ENCODE measurements at places on chromosomes 1 and 21.

DNA sequence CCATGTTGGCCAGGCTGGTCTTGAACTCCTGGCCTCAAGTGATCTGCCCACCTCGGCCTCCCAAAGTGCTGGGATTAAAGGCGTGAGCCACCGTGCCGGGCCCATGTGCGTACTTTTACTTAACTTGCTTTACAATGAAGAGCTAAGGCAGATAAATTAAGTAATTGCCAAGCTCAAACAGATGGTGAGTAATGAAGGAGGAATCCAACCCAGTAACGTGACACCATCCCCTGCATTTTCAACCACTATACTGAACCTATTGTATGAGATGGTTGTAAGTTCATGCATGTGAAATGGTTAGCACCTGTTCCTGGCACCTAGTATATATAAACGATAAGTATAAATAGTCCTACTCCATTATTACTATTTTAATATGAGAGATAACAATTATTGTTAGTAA is 588.0 kb upstream of the BEND5 start:
- DNase-seq: no peak

DNA sequence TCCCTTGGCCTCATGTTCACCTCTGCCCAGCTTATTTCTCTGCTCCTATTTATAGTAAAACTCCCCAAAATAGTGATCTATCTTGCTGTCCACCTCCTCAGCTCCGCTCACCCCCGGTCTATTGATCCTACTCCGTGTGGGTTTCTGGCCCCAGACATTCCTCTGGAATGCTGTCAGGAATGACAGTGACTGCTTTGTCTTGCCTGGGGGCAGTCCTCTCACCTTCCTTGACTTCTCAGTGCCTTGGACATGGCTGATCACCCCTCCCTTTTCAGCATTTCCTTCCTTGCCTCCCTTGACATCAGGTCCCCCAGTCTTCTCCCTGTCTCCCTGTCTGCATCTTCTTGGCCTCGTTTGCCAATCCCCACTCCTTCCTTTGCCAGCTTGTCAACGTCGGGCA is 108.1 kb upstream of the BACE2 start:
- no peak for DNase-seq

- DNase-seq: no peak
Observed at GRCh38 chr1:212532469-212533147, 76.0 kb upstream of the ATF3 start.

- no peak for DNase-seq
Observed at GRCh38 chr1:43912607-43913006, 21.0 kb upstream of the ARTN start.

DNA sequence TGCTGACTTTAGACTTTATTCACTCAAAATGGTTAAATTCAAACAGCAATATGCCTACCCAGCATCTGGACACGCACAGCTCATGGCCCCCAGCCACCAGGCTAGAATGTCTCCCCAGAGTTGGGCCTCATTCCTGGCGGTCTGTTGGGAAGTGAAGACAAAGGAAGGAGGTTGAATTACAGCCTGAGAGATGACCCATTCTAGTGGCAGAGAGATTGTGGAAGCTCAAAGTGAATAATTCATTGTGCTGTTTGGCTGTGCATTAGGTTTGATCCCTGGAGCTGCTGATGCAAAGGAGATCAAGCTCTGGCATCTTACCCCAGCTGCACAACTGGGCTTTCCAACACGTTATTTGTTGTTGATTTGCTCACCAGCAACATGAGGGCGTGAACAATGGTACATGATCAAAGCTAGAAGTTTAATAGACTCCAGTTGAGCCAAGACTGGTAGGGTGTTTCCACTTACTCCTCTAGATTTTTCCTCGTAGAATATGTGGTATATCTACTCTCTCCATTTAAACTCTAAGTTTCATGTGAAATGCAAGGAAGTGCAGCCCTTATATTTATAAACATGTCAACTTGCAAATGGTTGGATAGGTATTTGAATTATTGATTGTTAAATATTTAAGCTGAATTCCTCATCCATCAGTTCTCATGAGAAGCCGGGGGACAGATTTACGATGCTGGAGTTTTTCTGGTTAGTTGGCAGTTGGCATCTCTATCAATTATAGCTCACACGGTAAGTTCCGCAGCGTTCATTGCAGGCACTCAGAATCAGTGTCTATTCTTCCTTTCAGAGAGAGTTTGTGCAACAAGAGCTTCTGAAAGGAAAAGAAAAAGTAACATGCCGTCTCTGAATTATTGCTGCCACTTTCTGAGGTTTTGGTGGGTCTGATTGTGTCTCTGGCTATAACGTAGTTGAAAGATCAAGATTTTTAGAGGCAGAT is 222.7 kb downstream of the TM2D1 start:
- no peak for DNase-seq

DNA sequence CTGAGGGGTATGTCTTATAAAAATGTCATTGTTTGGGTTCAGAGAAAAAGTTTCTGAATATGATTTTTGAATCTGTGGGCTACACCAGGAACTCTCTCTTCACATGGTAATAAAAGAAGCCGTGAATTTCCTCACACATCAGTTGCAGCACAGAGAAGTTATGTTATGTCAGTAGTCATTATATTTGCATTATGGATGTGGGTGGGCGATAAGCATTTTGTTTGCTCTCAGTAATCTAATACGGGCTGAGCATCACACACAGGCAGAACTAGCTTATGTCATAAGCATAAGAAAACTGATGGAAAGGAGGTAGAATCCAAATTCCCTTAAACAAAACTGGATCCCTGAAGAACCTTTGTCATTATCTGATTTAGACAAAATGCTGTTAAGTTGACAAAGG is 70.8 kb downstream of the PRDM2 start:
- DNase-seq: no peak

GRCh38 chr1:227335242-227336020 is 17.1 kb upstream of the CDC42BPA start:
- no peak for DNase-seq

DNA sequence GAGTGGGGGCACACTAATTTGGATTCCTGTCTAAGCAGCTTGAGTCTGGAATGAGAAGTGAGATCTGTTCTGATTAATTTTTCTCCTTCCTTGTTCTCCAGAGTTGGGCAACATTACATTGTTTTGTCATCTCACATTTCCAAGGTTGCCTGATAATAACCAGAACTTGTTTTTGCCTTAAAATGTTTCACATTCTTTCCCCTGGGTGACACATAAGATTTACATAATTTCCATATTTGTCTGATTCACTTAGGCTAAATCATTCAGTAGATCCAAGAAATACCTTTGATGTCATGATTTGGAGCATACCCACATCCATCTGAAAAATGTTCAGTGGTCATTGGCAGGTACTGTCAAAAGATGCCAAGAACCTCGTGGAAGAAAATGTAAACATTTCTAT is 60.3 kb downstream of the XCL2 start:
- no peak for DNase-seq

- no peak for DNase-seq
Observed at GRCh38 chr1:186102547-186103148, 272.4 kb downstream of the TPR start.

- DNase-seq: no peak
Observed at GRCh38 chr1:170545476-170545875, 13.5 kb downstream of the GORAB start.

DNA sequence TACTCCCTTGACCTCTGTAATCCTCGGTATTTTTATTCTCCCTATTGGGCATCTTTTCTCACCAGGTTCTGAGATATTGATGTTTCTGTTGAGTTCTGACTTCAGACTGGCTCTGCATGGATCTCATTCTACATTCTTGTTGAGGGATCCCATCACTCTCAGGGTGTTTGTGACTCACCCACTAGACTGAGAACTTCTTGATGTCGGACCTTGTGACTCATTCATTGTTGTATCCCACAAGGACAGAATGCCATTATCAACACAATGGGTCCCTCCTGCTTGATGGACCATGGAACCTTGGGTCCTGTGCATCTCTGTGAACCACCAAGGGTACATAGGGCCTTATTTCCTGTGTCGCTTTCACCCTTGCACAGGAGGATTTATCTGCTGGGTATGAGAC is 174.1 kb downstream of the PBX1 start:
- no peak for DNase-seq

GRCh38 chr1:200692316-200692715 is 22.6 kb upstream of the DDX59 start:
- DNase-seq: no peak

- no peak for DNase-seq
Observed at GRCh38 chr1:223363057-223363855, 720 bp downstream of the SUSD4 start.

DNA sequence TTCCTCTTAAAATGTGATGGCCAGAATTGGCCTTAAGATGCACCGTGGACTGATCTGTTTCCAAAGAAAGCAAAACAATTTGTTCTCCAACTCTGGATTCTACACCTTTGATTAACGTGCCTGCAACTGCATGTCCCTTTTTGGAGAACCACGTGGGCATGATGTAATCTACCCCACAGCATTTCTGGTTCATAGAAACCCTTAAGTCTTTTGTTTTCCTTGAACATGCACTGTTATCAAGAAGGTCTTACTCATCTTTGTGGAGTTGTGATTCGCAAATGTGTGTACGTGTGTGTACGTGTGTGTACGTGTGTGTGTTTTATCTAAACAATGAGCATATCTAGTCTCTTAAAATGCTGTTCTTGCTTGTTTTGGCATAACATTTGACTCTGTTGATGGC is 57.8 kb downstream of the LPAR3 start:
- no peak for DNase-seq

DNA sequence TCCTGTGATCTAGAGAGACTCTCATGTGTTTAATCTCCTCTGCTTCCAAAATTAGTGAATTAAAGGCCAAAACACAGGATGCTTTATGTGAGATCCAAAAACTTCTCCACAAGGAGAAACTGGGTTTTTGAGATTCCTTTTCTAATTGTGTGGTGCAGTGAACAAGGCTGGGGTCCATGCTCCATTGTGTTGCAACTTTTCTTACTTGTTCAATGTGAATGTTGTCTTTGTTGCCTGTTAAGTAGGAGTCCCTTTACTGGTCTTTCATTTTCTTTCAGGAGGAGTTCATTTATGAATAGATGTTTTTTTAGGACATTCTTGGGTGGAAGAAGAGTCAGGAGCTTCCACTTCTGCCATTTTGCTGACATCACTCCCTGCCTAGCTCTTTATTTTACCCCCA is 40.6 kb upstream of the CFHR3 start:
- no peak for DNase-seq

GRCh38 chr1:58848818-58849411 is 65.1 kb upstream of the JUN start:
- no peak for DNase-seq

DNA sequence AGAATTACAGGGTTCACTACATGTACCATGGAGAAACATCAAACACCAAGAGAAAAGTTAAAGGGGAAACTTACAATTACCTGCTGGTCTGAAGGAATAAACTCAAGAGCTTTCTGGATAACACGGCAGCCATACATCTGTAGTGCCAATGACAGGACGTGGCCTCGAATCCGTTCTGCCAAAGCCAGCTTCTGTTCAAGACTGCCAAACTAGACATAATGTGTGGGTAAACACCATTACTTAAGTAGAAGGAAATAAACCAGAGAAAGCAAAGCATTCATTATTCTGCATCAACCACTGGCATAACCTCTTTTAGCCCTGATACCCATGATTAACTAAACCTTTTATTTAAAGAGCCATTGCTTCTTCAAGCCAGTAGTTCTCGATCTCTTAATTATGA is 41.5 kb upstream of the SDC3 start:
- DNase-seq: no peak

DNA sequence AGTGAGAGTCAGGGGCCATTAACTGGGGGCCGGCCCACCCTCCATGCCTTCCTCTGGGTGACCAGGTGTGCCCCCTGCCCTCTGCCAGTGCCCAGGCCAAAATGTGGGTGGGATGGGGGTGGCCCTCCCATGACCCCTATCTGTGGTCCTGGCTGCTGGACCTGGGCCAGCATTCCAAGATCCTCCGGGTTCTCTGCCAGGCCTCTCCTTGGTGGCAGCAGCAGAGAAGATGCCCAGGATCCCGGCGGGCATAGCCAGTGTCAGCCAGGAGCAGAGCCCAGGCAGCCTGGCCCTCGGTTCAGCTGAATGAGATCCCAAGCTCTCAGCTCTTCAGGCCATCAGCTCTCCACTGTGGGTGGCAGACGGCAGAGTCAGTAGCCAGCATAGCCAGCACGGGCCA is 31.3 kb upstream of the ACTRT2 start:
- DNase-seq: no peak

DNA sequence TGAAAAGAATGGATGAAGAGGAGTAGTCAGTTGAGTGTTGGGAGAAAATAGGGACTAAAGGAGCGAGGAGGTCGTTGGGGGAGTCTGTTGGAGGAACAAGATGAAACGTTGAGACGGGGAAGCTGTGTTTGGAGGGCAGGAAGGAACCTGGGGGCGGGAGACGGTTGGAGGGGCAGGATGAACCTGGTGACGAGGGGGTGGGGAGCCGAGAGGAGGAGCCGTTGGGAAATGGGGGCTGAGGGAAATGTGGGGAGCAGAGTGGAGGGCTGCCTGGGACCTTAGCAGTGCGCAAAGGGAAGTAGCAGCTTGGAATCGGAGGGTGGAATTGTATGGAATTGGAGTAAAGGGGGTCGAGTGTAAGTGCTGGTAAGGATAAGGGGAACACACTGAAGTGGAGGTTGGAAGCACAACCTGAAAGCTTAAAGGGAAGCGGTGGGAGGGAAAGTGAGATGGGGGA is 630 bp downstream of the MTF2 start:
- DNase-seq: no peak

- DNase-seq: no peak
Observed at GRCh38 chr1:169160845-169161495, 54.5 kb downstream of the ATP1B1 start.

DNA sequence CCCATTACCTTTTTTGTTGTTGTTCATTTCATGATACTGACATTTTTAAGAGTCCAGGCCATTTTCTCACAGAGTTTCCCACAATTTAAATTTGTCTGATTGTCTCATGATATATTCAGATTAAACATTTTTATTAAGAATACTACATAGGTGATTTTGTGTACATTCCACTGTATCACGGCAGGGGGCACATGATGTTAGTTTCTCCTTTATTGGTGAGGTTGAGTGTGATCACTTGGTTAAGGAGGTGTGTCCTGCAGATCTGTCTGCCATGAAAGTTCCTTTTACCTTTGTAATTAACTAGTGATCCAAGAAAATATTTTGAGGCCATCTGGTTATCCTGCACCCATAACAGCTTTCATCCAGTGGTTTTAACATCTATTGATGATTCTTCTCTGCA is 11.8 kb downstream of the RTCA start:
- DNase-seq: no peak

DNA sequence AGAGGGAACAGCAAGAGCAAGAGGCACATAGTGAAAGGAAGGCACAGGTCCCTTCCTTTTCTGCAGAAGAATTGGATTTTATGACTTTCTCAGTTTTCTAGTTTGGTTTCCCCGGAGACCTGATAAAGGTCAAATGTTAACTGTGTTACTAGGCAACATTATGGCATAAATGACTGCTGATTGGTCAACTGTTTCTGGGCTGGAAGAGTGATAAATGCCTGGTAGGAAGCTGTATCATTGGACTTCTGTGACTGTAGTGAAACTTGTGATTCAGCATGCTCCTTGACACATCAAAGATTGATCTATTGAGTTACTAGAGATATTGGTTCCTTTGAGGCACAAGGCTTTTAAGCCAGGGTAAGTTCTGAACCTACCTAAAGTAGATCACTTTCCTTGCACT is 55.7 kb downstream of the LRRC8C start:
- no peak for DNase-seq
